ENCODE measurements at places on chromosomes 1 and 21.

GRCh38 chr1:234295068-234295467, 78.2 kb upstream of the COA6 start:
- no peak for DNase-seq

DNA sequence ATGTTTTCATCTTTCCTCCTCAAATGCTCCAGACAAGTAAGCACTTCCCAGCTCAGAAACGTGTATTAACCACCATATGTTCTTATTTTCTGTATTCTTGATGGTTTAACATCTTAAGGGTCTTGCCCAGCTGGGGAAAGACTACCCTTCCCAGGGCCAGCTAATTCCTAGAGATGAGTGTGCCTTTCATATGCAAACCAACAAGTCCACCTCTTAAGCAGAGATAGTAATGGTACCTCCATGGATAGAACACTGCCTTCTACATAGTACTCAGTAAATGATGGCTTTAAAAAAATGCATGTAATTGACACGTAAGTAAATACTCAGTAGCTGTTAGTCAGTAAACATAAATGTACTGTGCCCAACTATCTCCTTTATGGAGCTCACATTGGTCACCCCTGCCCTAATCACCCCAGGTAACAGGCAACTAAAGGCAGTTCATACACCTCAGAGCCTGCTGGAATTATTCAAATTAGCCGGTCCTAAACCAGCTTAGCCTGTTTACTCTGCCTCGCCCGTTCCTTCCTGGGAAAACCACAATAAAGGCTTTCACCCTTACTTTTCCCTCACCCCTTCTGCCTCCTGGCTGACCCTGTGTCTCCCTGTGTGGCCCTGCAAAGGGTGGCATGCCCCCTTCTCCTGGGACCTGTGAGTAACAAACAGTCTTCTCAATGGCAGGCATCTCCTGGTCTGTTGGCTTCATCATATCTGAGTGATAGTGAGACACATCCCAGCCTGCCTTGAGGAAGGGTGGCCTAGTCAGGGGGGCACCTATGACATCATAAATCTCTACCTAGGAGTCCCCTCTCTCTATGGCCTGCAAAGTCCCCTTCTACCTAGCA, 40.1 kb upstream of the KLHDC7A start:
- DNase-seq: no peak

GRCh38 chr1:222886194-222886854, 71.5 kb downstream of the DISP1 start:
- DNase-seq: no peak

GRCh38 chr1:210769473-210769872, 364.5 kb downstream of the KCNH1 start:
- DNase-seq: no peak

Measured in NCI-H2081 (cell line).